ENCODE measurements at places on chromosomes 5 and 9.
A peak's percentile ranks its signal among the peaks of the same experiment; 100 is the strongest.

DNA sequence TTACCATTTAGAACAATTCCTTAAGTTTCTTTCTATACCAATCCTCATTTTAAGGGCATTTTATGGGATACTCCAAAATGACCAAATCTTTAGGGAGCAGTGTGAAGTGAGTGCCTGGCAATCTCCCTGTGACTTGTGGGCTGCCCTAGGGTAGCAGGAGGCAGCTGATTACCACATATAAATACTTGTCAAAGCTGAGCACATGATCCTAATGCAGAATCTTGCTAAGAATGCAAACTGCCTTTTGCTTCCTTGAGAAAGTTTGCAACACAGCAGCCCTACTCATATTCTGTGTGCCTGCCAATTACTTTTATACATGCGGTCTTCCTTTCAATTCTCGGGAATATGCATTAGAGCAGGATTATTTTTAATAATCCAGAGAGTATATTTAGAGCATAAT lies 18.2 kb upstream of the NREP start:
- no peak for DNase-seq

DNA sequence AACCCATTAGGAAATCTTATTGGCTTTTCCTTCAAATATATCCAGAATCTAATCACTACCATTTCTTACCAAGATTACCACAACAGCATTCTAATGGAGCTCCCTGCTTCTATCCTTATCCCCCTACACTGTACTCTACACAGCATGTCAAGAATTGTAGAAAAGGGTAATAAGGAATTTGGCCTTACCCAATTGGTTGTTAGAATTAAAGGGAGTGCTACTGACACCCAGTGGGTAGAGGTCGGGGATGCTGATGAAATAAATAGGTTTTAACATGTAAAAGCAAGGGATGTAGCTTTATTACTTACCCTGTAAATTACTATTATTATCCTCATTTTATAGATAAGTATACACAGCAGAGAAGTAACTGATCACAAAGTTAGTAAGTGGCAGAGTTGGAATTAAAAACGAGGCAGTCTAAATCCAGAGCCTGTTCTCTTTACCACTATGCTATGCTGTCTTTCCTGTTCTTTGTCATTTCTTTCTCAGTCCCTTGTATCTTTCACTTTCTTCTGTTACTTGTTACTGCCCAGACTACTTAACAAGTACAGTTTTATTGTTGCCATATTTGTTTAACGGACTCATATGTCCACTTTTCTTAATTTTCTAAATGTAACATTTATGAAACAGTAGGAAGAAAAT lies 10.5 kb downstream of the SLC38A9 start:
- no peak for DNase-seq

- DNase-seq = no peak
Measured at GRCh38 chr9:105901514-105902109, 207.3 kb downstream of the TMEM38B start.

GRCh38 chr5:21219251-21219650 lies 1231.3 kb upstream of the CDH18 start:
- no peak for DNase-seq

DNA sequence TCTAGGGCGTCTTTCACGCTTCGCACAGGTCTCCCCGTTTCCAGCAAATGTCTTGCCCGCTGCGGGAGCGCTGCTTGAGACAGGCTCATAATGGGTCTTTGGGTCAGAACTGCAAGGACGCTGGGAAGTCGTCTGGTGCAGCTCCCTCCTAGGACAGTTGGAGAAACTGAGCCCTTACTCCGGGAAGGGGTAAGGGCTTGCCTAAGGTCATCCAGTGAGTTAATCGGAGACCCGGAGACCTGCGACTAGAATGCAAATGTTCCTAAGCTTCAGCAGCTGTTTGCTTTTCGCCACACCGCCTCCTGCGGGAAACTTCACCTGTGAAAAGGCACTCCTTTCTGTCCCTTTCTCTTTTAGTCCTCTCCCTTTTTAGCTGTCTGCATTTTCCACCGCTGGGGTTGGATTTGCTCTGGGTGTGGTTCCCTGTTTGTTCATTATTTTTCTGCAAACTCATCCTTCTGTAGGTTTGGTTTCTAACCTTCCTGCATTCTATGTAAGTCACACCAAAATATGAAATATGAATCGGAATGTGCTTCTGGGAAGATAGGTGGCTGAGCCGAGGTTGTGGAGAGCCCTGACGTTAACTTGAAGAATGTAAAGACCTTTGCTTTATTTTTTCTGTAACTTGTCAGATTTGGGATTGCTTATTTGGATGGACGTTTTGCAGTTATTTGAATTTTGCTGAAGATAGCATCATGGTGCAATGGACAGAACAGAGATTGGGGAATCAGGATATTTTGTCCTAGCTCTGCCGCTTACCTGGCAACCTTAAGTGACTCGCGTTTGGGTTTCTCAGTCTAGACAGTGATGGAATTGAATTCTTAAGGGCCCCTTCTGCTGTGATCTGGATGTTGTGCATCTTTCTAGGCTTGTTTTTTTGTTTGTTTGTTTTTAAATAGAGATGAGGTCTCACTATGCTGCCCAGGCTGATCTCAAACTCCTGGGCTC lies 909 bp downstream of the SLC36A1 start:
- DNase-seq = peak; percentile 52

DNA sequence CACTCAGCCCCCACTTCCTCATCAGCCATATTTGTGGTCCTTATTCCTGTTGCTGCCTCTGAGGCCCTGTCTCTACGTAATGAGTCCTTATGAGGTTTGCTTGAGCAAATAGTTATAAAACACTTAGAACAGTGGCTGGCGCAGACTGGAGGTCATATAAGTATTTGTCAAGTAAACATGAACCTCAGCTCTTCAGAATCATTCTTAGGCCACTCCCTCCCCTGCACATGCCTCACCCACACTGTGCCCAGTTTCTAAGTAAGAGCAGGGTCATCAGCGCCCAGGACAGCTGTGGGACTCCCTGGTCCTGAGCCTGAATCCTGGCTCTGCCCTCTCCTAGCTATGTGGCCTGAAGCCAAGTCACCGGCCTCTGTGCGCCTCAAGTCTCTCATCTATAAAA lies 4.0 kb downstream of the ST6GALNAC4 start:
- no peak for DNase-seq

DNA sequence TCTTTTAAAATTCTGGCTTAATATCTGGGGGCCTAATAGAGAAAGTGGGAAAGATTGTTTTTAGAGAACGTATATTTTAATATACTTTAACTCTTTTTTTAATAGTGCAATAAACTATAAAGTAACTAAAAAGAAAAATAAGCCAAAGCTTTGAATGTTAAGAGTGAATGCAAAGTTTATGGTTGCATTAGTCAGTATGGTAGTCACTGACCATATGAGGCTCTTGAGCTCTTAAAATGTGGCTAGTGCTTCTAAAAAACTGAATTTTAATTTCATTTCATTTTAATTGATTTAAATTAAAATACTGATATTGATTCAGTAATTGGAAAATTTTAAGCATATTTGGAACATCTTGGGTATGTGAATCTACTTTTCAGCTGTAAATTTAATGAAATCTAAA lies 310.7 kb downstream of the PJA2 start:
- DNase-seq = no peak

All from left lobe of liver (tissue), 2 donors.